ENCODE measurements at places on chromosomes 4 and X.

- no peak for DNase-seq
Observed at GRCh38 chr4:84028340-84028739, 470.8 kb downstream of the NKX6-1 start.

DNA sequence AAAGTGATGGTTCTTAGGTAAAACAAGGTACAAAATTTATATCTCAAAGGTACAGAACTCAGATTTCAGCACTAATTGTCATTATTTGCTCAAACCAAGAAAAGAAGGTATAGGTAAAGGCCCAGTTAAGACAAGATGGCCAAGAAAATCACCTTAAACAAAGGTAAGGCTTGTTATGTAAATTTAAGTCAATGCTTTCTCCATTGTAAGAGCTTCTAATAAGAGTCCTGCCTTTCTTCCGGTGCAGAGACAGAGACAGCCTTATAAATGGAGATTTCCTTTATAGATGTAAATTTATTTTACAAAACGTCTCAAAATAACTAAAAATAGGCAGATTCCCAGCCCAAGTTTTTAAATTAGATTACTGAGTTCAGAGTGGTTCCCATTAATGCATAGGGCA lies 89.9 kb downstream of the EDA start:
- no peak for DNase-seq

DNA sequence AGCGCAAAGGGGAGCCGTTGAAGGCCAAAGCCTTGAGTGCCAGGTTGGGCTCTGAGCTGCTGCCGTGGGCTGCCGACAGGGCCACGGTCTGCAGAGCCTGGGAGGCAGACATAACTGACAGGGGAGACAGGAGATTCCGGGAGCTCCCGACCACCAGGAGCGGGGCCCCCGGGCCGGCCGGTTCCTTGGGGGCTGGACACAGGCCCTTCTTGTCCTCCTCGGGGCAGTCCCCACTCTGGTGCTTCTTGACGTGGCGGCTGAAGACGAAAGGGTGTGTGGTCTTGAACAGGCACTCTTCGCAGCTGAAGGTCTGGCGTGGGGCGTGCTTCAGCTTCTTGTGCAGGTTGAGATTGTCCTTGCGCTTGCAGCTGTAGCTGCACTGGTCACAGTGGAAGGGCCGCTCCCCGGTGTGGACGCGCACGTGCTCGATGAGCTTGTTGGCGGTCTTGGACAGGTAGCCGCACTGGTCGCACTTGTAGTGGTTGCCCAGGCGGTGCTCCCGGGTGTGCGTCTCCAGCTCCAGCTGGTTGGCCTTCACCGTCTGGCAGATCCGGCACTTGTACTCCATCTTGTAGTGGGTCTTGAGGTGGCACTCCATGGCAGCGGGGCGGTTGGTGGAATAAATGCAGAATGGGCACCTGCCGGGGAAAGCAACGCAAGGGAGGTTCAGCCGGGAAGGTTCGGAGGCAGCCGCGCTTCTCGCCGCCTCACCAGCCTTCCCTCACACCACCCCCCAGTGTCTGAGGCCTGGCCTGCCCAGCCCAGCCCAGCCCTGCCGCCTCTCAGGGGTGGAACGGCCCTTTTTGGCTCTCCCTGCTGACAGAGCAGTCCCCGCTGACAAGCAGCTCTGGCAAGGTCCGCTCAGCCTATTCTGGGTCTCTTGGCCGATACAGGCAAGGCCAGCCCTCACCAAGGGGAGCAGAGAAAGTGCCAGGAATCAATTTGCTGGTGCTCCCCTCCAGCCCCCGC lies 81.3 kb downstream of the C4orf51 start:
- DNase-seq, result no peak

DNA sequence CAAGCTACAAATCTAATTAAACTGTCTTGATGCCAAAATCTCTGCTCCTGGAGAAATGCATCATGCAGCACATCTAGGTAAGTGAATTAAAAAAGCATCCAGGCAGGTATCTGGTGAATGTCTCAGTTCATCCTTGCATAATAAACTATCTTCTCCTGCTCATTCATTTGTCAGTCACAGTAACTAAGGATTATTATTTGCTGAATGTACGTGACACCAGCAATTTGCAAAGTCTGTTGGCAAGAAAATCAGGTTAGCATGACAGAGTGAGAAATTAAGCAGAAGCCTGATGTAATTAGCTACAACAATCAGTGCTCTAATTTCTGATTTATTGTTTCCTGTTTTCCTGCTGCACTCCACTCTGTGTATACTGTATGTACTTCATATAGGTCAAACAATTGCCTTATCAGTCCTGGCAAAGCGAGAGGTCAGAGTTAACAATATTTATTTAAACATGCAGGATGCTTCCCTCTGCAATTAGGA lies 213.6 kb downstream of the FBXO8 start:
- no peak for DNase-seq

DNA sequence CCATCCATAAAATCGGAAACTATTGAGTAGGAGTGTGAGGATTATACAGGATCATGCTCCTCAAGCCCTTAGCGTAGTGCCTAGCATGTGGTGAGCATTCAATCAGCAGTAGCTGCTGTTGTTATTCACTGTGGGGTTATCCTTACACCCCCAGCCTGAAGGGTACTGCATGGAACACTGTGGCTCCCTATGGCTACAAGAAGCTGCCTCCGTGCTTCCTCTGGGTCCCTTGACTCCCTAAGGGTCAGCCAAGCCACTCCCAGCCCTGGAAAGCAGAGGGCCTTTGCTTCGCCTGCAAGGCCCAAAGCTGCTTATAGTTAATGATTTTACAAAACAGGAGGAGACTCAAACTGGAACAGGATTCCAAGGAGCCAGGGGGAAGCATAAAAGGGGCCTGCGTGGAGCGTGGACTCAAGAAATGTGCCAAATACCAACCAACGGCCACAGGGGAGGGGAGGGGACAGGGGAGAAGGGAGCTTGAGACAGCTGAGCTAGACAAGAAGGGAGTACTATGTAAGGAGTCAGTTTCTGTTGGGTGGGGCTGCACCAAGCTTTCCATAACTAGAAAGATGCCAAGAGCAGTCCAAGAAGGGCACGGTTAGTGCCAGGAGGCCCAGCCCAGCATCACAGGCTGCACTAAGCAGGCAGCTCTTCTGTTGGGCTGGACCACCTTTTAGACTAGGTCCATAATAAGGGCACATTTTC lies 15.9 kb downstream of the SEPTIN6 start:
- no peak for DNase-seq

DNA sequence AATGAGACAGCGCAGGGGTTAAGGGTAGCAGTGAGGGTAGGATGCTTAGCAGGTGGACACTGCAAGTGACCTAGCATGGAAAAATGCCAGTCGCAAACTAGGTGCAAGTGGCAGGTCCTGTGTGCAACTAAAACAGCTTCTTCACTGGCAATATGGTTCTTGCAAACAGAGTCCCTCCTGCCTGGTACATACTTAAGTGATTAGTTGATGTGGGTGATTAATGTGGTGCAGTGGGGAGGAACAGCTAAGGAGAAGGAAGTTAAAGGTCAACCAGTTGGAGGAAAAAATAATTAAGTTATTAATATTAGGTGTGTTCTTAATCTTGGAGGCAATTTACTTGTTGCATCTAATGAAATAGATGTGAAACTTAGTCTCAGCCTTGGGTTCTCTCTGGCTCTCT lies 121.6 kb upstream of the IGFBP7 start:
- no peak for DNase-seq

DNA sequence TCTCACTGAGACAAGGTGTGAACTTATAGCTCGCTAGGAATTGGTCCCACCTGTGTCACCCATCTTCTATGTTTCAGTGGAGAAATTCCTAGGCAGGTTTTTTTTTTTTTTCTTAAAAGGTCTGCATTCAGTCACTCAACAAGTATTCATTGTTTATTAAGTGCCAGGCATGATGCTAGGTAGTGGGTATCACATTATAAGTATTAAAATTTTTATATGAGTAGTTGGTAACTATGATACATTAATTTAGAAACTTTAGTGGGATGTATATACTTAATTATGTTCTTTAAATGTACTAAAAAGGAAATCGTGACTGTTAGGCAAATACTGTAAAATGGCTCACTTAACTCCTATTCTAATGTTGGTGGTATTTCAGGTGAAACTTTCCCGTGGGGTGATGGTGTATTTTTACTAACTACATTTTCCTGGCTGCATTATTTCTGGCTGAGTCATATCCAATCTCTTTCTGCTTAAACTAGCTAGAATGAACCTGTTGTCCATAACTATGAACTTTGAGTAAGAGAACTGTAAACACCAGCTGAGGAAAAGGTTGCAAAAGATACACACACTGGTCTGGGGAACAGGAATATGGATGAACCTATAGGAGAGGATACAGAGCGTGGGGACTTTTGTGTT lies 49.3 kb upstream of the MED14 start:
- no peak for DNase-seq

DNA sequence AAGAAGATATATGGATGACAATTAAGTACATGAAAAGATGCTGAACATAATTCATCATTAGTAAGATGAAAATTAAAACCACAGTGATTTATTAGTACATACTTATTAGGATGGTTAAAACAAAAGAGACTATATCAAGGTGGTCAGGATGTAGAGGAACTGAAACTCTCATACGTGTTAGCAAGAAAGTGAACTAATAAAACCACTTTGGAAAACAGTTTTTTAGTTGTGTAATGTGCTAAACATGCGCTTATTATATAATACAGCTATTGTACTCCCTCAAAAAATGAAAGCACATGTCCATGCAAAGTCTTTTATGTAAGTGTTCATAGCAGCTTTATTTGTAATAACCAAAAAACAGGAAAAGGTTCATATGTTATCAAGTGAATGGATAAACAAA lies 89.9 kb upstream of the KCTD8 start:
- no peak for DNase-seq

- no peak for DNase-seq
Observed at GRCh38 chr4:74379912-74380311, 15.0 kb downstream of the EREG start.

GRCh38 chrX:19960913-19961312 lies 29.9 kb downstream of the BCLAF3 start:
- no peak for DNase-seq

DNA sequence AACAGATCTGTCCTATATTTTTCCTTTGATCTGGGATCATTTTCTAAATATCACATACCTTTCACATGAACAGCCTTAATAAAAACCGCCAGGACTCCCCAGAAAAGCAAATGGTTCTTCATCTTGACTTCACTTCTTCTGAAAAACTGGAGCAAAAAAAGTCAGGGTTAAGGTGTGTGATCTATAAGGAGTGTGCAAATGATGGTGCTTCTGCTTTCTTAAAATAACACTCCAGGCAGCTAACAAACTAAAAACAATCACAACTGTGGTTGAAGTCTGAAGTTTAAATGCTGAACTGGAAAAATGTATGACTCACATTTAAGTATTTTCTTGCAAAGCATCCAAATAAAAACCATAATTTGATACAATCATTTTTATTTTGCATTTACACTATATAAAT lies at the start of gene JCHAIN:
TSS of gene JCHAIN (minus strand) at position 140 of the 400 bp plus-strand sequence. CDS start at position 122, 18 bp downstream.
- no peak for DNase-seq

DNA sequence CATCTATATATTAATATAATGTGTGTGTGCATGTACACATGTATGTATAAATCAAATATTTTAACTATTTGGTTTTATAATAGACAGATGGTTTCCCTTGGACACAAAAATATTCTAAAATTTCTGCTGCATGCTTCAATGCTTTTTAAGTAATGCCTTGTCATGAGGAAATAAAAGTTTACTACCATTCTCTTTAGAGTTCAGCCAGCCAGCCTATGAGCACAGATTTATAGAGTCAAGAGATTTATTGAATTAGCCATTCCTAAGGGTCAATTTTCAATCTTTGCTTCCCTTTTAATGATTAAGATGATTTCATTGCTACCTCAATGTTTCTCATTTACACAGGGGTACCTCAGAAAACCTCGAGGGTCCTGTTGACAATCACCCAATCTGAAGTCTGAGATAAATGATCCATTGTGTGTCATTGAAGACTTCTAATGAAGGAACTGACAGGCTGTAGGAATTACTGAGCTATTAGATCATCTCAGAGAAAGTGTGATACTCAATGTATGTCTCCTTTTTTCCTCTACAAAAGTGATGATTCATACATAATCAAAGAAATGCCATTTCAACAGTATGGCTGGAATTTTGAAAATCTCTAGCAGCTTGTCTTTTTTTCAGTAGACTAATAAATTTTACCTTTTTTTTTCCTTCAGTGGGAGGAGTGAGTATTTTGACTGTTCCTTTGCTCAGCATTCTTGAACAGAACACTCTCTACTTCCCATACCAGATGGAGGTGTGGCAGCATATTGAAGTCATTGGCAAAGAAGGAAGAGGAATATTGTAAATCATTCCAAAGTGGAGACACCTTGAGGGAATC lies 222.6 kb upstream of the PCDH18 start:
- DNase-seq, result no peak

GRCh38 chr4:158255727-158256324 lies 45.5 kb downstream of the TMEM144 start:
- DNase-seq, result no peak

DNA sequence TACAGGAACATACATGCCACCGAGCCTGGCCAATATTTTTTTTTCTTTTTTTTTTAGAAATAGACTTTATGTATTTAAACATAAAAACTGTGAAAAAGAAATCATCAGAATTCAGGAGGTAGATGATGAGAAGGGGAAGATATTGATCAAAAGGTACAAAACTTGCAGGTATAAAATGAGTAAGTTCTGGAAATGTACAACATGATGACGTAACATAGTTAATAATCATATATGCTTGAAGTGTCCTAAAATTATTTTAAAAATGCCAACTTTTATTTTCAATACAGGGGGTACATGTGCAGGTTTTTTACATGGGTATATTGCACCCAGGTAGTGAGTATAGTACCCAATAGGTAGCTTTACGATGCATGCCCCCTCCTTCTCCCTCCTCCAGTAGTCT lies 337.6 kb downstream of the GRID2 start:
- DNase-seq, result no peak

GRCh38 chrX:18874560-18875255 lies 109.2 kb downstream of the PHKA2 start:
- DNase-seq, result no peak

DNA sequence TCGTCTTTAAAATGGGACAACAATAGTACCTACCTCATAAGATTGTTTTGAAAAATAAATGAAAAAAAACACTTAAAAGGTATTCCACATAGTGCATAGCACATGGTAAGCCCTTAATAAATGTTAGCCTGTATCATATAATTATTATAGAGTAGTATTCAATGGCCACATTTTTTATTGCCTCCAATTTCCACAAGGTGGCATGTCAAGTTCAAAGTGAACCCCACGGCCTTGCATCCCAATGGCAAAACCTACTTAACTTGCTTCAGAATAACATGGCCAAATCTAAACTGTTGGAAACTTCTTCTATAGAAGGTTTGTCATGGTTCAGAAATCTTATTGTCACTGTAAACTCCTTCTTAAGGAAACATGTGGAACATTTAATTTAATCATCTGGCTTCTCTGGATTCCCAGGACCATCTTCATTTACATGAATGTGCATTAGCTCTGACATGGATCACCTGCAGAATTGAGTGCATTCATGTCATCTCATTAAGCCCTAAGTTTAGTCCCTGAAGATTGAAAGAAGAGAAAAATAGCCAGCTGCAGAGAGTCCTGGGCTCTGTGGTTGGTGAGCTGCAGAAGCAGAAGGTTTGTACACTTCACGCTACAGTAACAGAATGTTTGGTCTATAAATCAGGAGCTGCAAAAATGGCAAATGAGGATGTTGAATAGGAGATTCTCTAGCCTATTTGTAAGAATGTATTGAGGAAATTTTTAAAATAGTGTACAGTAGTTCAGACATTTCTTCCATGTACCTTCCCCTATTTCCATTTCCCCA lies 61.0 kb downstream of the ANXA3 start:
- no peak for DNase-seq
